ENCODE measurements at places on chromosomes 3 and 15.

GRCh38 chr15:67859331-67859946 lies 19.6 kb upstream of the RNU6-1 start:
- H3K4me1 ChIP-seq = peaks cover 5% of the 10 kb centered on the region
- H3K27me3 ChIP-seq = peaks cover 5% of the 10 kb centered on the region
- H3K4me3 ChIP-seq = no peak overlapping the region
- no peaks in the 10 kb centered on the region for H3K36me3 ChIP-seq

- no peak for DNase-seq
- H3K27ac ChIP-seq = no peak overlapping the region
- H3K36me3 ChIP-seq = no peaks in the 10 kb centered on the region
- H3K4me3 ChIP-seq = no peak overlapping the region
Measured at GRCh38 chr3:10632125-10632524, 126.7 kb upstream of the ATP2B2 start.

- DNase-seq = no peak
- H3K36me3 ChIP-seq = no peaks in the 10 kb centered on the region
- H3K27ac ChIP-seq = no peak overlapping the region
- H3K27me3 ChIP-seq = no peaks in the 10 kb centered on the region
- H3K4me1 ChIP-seq = no peaks in the 10 kb centered on the region
- no peak overlapping the region for H3K4me3 ChIP-seq
Measured at GRCh38 chr15:56786966-56787365, 53.7 kb upstream of the ZNF280D start.

DNA sequence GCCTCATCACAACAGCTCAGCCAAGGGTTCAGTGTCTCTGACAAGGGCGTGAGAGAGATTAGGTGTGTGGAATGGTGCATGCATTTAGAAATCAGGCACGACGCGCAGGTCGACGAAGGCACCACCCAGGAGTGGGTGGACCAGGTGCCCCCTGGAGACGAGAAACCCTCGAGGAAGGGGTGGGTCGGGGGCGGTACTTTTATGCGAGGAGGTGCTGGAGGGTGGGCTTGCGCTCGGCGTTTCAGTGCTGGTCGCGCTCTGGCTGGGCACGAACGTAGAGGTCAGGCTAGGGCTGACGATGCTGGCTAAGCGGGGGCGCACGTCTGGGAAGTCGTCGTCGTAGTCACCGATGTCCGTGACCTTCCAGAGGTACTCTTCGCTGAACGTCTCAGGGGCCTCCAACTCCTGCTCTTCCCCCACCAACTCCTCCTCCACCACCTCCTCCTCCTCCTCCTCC lies 393 bp downstream of the ERICH6 start:
- H3K4me1 ChIP-seq = peaks cover 10% of the 10 kb centered on the region
- peak overlapping the region; percentile 86 for H3K4me3 ChIP-seq
- peaks cover 3% of the 10 kb centered on the region for H3K36me3 ChIP-seq

DNA sequence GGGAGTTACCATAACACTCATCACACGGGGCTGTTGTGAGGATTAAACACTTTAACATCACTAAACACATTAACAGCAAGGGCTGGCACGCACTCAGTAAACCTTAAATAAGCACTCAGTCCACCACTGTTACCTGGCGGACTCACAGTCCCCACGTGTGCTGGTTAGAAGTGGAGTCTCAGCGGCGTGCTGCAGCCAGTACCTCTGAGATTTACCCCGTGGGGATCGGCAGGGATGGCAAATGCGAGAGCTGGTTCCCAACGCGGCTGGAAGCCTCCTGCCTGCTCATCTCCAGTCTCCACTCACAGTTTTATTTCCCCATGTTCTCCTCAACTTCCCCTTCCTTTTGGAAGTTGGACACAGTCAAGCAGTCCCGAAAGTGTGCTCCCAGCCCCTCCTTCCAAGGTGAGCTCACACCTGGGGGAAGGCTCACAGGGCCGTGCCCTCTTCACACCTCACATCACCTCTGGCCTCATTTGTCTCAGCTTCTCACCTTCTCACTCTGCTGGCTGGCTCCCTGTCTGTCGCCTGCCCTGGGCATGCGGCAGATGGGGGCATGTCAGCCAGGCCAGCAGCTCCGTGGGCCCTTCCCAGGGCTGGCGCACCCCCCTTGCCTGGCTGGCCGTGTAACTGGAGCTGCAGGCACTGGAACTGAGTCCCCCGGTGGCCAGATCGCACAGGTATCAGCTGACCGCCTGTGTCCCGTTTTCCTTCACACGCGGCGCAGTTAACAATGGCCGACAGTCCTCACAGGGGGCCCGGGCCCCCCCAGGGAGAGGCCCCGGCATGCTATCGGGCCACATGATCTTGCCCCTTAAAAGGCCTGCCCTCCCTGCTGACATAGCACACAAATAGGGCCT lies 87.1 kb downstream of the WNT7A start:
- H3K36me3 ChIP-seq = no peaks in the 10 kb centered on the region
- no peak overlapping the region for H3K4me3 ChIP-seq
- H3K27ac ChIP-seq = no peak overlapping the region
- H3K27me3 ChIP-seq = no peaks in the 10 kb centered on the region
- DNase-seq = no peak

DNA sequence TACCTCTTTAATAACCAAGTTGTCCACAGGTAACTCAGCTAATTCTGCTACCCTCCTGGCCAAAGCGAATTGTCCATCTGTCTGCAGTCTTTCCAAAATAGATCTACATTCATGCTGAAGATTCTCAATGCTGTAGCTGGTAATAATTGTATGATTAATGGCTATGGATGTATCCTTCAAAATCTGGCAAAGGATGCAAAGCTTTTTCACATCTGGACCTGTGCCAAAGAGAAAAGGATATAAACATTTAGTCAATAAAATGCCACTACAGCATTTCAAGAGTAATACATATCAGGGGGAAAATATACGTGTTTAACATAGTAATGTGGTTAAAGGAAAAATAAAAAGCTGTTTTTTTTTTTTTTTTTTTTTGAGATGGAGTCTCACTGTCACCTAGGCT lies 48.7 kb downstream of the EIF3J start:
- peaks cover 47% of the 10 kb centered on the region for H3K36me3 ChIP-seq
- H3K4me1 ChIP-seq = no peaks in the 10 kb centered on the region
- no peak for DNase-seq

DNA sequence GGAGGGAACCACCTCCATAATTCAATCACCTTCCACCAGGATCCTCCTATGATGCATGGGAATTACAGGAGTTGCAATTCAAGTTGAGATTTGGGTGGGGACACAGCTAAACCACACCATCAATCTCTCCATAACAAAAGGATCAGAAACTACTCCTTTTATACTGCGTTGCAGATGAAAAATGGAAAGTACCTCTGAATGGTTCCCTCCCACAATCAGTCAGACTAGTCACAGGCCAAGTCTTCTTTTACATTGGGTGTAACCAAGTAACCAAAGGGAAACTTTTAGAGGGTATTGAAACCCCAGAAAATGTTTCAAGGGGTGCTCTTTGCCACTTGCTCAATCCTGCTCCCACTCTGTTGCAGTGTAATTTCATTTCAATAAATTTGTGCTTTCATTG lies 504.3 kb upstream of the CNTN3 start:
- no peaks in the 10 kb centered on the region for H3K36me3 ChIP-seq
- DNase-seq = no peak

- no peaks in the 10 kb centered on the region for H3K27me3 ChIP-seq
- peaks cover 12% of the 10 kb centered on the region for H3K36me3 ChIP-seq
- no peak for DNase-seq
- no peak overlapping the region for H3K4me3 ChIP-seq
- H3K4me1 ChIP-seq = peaks cover 5% of the 10 kb centered on the region
Measured at GRCh38 chr3:107791450-107791849, 268.7 kb downstream of the BBX start.

GRCh38 chr3:42764561-42765295 lies 8.3 kb downstream of the CCDC13 start:
- no peak overlapping the region for H3K27ac ChIP-seq
- no peak for DNase-seq
- H3K36me3 ChIP-seq = no peaks in the 10 kb centered on the region
- H3K4me1 ChIP-seq = no peaks in the 10 kb centered on the region
- no peaks in the 10 kb centered on the region for H3K27me3 ChIP-seq

GRCh38 chr3:50170689-50171088 lies 15.6 kb downstream of the SEMA3F start:
- H3K27ac ChIP-seq = no peak overlapping the region
- no peak overlapping the region for H3K4me3 ChIP-seq
- no peaks in the 10 kb centered on the region for H3K36me3 ChIP-seq

DNA sequence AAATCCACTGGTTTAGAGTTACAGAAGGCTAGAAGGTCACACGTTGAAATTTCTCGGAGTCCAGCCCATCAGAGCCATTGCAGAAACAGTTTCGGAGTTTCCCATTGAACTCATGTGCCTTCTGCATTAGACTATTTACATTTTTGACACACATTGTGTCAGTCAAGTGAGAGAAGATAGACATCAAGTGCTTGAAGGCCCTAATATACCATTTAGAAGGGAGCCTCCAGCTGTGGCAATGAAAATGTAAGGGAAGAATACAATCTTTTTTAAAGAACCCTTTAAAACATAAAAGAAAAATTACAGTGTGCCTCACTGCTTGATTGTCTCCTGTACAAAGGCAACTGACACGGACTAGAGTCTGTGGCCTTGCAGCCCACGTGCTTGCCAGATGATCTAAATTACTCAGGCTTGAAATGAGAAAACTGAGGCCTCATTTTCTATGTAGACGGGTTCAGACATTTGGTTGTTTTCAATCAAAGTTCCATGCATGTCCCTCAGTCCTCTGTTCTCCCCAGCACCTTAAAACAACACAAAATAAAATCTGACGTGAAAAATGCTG lies 650.5 kb downstream of the ROBO2 start:
- H3K27me3 ChIP-seq = no peaks in the 10 kb centered on the region
- H3K4me3 ChIP-seq = no peak overlapping the region
- H3K27ac ChIP-seq = no peak overlapping the region
- DNase-seq = no peak
- H3K36me3 ChIP-seq = no peaks in the 10 kb centered on the region

- H3K27me3 ChIP-seq = no peaks in the 10 kb centered on the region
- DNase-seq = no peak
- H3K4me3 ChIP-seq = no peak overlapping the region
- H3K36me3 ChIP-seq = no peaks in the 10 kb centered on the region
Measured at GRCh38 chr3:165820671-165821123, 16.5 kb downstream of the BCHE start.

DNA sequence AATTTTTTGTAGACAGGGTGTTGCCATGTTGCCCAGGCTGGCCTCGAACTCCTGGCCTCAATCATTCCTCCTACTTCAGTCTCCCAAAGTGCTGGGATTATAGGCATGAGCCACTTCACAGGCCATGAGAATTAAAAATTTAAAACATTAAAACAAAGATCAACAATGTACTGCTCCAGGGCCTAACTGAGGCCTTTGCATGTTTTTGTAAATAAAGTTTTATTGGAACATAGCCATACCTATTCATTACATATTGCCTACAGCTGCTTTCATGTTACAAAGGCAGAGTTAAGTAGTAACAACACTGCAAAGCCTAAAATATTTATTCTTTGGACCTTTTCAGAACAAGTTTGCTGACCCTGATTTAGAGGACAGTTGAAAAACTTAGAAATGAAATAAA lies 9.6 kb downstream of the VPS39 start:
- H3K36me3 ChIP-seq = no peaks in the 10 kb centered on the region
- no peak overlapping the region for H3K4me3 ChIP-seq
- H3K27ac ChIP-seq = no peak overlapping the region
- no peaks in the 10 kb centered on the region for H3K4me1 ChIP-seq
- no peaks in the 10 kb centered on the region for H3K27me3 ChIP-seq
- no peak for DNase-seq

GRCh38 chr15:39242345-39242744 lies 338.5 kb upstream of the THBS1 start:
- H3K27ac ChIP-seq = no peak overlapping the region
- H3K4me3 ChIP-seq = no peak overlapping the region
- no peaks in the 10 kb centered on the region for H3K4me1 ChIP-seq
- no peaks in the 10 kb centered on the region for H3K27me3 ChIP-seq

DNA sequence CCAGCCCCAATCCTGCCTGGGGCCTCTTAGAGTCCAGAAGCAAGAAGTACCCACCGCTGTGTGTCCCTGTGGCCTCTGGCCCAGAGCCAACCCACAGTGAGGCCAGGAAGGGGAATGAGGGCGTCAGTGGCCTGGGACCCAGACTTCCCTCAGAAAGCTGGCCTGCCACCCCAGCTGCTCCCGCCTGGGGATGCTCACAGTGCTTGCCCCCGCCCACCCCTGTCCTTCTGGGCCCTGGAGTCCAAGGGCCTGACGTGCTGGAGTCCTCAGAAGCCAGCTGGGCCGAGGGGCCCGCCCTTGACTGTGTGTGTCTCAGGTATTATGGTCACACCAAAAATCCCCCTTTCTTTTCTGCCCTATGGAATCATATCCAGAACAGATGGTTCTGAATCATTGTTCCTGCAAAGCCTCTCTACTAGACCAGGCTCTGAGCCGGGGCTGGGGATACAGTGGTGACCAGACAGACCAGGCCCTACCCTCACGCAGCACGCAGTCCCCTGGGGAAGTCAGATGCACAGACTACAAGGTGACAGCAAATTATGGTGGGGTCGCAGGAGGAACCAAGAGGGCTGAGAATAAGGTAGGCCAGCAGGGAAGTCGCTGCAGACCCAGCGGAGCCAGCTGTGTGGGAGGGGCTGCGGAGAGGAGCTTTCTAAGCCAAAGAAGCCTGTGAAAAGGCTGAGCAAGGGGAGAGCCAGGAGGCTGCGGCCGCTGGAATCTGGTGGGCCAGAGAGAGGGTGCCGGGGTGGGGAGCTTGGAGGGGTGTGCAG lies 99.1 kb downstream of the VGLL4 start:
- H3K27me3 ChIP-seq = no peaks in the 10 kb centered on the region
- H3K27ac ChIP-seq = no peak overlapping the region
- H3K36me3 ChIP-seq = no peaks in the 10 kb centered on the region

- no peak overlapping the region for H3K4me3 ChIP-seq
- H3K27me3 ChIP-seq = no peaks in the 10 kb centered on the region
- no peaks in the 10 kb centered on the region for H3K36me3 ChIP-seq
- no peak for DNase-seq
- H3K27ac ChIP-seq = no peak overlapping the region
- no peaks in the 10 kb centered on the region for H3K4me1 ChIP-seq
Measured at GRCh38 chr3:5057272-5057671, 64.8 kb upstream of the ARL8B start.

- H3K27me3 ChIP-seq = no peaks in the 10 kb centered on the region
- H3K36me3 ChIP-seq = no peaks in the 10 kb centered on the region
- no peak for DNase-seq
Measured at GRCh38 chr3:136783708-136784191, 31.6 kb upstream of the STAG1 start.

DNA sequence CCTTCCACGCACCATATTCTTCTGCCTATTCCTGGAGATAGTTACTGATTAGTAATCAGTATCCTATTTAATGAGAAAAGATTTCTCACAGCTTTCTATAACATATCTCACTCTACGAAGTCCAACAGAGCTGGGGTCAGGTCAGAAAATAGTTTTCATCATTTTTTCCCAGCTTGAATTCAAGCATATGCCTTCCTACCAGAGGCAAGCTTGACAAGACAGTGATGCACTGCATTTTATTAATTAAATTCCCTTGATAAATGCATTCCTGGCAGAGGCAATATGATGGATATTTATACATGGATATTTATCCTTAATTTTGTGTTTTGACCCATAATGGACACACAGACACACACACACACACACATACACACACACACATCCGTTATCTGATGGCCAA lies 961.4 kb downstream of the EPHA3 start:
- H3K36me3 ChIP-seq = no peaks in the 10 kb centered on the region
- no peaks in the 10 kb centered on the region for H3K4me1 ChIP-seq
- H3K27me3 ChIP-seq = no peaks in the 10 kb centered on the region
- H3K4me3 ChIP-seq = no peak overlapping the region

Measured in CD8-positive, alpha-beta memory T cell (primary cell).